Adrenal gland (tissue), 19 donors: ENCODE measurements at places on chromosomes 2 and 18. TPM values are rescaled to one million over a fixed set of nuclear protein-coding genes. Genes with fewer than 3 reads are reported as not detected.

DNA sequence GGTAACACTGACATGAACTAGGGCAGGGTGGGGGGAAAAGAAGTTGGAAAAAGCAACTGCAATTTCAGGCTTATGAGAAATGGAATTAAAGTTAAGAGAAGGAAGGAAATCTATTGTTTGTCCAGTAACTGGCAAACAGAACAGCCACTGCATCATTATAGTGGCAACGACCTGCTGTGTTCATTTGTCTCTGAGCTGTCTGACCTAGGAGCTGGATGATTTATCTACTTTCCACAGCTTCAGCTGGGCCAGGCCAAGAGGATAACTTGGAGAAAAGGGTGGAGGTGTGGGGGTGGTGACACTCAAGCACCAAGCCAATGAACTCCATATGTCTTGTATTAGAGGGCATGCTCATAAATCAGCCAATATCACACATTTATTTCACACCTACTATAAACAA is 291.5 kb upstream of the KLHL29 start:
- no peaks in the 10 kb centered on the region for H3K36me3 ChIP-seq
- no peak overlapping the region for H3K27ac ChIP-seq
- no peaks in the 10 kb centered on the region for H3K4me1 ChIP-seq
- H3K4me3 ChIP-seq, result no peak overlapping the region
- no peak for DNase-seq
- H3K27me3 ChIP-seq, result no peaks in the 10 kb centered on the region

GRCh38 chr2:47050762-47051161 is 104.3 kb downstream of the STPG4 start:
- peaks cover 57% of the 10 kb centered on the region for H3K36me3 ChIP-seq
- no peak for DNase-seq
- no peaks in the 10 kb centered on the region for H3K27me3 ChIP-seq

GRCh38 chr2:179622112-179622511 is 239.3 kb downstream of the ZNF385B start:
- H3K4me1 ChIP-seq, result peaks cover 5% of the 10 kb centered on the region
- no peak for DNase-seq
- no peaks in the 10 kb centered on the region for H3K36me3 ChIP-seq
- H3K27ac ChIP-seq, result no peak overlapping the region
- H3K4me3 ChIP-seq, result no peak overlapping the region

DNA sequence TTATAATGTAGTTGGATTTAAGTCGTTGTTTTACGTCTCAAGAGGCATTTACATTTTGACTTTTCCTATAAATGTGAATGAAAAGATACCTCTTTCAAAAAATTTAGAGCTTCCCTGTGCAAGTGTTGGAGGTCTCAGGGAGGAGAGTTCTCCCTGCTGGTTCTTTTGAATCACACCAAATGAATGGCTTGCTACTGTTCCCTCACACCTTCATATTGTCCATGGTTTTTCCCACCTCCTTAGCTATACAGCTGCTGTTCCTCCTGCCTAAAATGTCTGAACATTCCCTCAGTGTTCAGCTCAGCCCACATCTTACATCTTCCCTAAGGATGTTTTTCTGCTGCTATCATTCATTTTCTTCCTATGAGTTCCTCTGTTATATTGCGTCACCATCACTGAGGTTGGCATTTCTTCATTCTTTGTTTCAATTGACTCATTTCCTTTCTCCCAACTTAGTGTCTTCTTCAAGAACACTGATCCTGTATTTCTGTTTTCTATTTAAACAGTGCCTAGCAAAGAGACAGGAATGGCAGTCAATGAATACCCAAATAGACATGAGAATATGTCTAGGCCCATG is 46.0 kb downstream of the COX7A2L start:
- H3K27ac ChIP-seq, result no peak overlapping the region
- no peak for DNase-seq
- H3K27me3 ChIP-seq, result no peaks in the 10 kb centered on the region

The ZNF396 gene
- 3.7 TPM for total RNA-seq

The EGR4 gene
- 0.30 TPM for total RNA-seq

DNA sequence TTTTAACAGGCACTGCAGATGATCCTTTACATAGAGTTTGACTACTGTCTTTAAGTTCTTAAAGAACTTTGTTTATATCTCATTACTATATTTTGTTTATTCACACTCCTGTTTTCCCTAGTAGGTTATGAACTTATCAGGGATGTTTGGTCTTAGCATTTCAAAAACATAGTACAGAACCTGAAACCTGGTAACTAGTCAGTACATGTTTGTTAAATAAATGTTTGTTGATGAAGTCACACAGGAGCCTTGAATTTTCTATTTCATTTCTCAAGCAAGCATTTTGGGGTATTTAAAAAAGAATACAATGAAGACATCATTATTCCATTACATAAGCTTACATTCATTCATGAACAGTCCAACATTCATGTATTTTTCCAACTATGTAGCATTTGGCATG is 280.3 kb upstream of the ZSWIM2 start:
- no peaks in the 10 kb centered on the region for H3K4me1 ChIP-seq
- H3K36me3 ChIP-seq, result no peaks in the 10 kb centered on the region
- H3K27ac ChIP-seq, result no peak overlapping the region
- H3K27me3 ChIP-seq, result no peaks in the 10 kb centered on the region
- DNase-seq, result no peak

GRCh38 chr2:128442053-128442751 is 123.5 kb upstream of the HS6ST1 start:
- H3K36me3 ChIP-seq, result no peaks in the 10 kb centered on the region
- no peak overlapping the region for H3K4me3 ChIP-seq
- no peak overlapping the region for H3K27ac ChIP-seq
- H3K4me1 ChIP-seq, result peaks cover 18% of the 10 kb centered on the region

DNA sequence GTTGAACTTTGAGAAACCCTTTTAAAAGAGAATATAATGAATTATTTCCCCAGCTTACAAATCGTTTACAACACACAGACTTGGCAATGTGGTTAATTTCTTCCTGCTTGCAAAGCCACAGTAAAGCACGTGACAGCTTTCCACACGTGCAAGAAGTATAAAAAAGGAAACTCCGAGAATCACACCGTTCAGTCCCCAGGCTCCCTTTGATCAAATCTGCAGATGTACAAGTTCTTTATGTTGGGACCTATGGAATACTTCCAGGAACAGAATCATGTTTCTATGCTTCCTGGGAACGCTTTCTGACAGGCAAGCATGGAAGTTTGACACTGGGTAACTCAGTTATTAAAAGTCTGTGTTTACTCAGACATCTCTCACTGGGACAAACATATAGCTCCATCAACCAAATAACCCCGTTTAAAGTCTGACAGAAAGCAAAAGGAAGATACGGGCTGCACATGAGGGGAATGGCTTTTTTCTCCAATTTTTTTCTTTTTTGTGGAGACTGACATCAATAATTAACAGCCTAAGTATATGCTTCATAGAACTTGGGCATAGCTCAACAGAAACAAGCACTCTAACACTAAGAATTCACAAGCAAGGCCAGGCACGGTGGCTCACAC is 134.8 kb downstream of the EIPR1 start:
- DNase-seq, result peak; percentile 45
- no peaks in the 10 kb centered on the region for H3K36me3 ChIP-seq
- H3K4me1 ChIP-seq, result no peaks in the 10 kb centered on the region
- no peak overlapping the region for H3K4me3 ChIP-seq
- H3K27me3 ChIP-seq, result no peaks in the 10 kb centered on the region

DNA sequence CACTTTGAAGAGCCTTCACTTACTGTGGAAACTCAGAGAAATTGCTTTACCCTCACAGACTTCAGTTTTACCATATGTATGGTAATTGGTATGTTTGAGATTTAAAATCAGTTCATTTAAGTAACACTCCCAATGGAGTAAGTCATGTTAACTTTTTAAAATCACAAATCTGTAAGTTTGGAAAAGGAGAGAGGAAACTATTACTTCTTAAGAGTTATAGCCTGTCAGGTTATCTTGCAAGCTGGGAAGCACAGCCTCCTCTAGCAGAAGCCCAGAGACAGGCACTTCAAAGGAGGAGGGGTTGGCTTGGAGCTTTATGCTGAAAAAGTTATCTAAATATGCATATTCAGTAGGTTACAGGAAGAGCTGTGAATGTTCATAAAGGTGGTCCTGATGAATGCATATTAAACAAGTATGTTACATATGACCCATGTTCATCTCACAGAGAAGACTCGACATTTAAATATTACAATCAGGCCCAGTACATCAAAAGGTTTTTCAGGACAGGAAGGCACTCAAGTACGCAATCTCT is 102.5 kb downstream of the XRCC5 start:
- H3K4me3 ChIP-seq, result no peak overlapping the region
- H3K36me3 ChIP-seq, result no peaks in the 10 kb centered on the region
- no peak overlapping the region for H3K27ac ChIP-seq
- H3K4me1 ChIP-seq, result no peaks in the 10 kb centered on the region
